ENCODE measurements at places on chromosomes 6 and 20. TPM values are rescaled to one million over a fixed set of nuclear protein-coding genes. Genes with fewer than 3 reads are reported as not detected.

DNA sequence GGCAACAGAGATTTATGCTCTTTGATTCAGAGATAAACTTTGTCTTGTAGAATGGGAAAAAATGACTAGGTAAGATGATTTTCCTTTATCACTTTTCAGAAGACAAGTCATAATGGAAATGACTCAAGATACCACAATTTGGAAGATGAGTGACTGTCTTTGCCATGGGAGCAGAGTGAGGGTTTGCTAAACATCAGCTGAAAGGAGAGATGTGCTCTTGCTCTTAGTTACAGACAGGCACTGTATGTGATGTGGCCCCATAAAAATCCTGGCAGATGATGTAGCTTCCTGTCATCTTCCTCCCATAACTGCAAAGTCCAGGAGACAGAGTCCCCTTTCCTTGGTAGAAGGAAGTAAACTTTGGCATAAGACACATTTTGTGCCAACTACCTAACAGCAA is 47.6 kb downstream of the BACH2 start:
- H3K36me3 ChIP-seq: no peaks in the 10 kb centered on the region
- H3K27ac ChIP-seq: peak overlapping the region; percentile 59
- 0 out of 2 replicates have a peak, but pooled peaks cover 7% of the 10 kb centered on the region for H3K4me1 ChIP-seq
- peak; percentile 39 for DNase-seq
- H3K27me3 ChIP-seq: no peaks in the 10 kb centered on the region

Gene CLPSL1
- total RNA-seq: not detected

DNA sequence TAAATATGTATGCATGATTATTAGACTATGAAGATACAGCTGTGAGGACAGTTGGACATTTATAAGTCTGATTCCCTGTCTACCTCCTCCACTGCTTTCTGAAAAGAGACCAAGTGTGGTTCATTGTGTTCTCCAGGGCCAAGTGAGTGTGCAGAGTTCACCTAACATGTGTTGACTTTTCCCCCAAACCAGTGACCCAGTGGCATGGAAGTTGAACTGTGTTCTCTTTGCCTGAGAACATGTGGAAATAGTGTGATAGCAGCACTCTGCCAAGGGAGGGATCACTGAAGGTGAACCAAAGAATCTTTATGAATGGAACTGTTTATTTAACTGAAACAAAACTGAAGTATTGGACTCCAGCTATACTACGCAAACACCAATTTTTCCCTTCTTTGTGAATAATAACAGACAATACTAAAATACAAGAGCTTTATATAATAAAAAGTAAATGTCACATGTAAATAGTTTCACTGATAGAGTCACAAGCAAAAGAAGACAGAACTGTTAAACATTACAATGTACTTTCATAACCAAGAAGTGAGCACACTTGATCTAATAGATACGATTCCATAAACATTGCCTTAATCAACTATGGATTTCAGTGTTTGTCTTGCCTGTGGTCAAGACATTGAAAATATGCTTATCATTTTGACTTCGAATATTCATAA is 200.3 kb upstream of the FUT9 start:
- H3K4me1 ChIP-seq: no peaks in the 10 kb centered on the region
- H3K27me3 ChIP-seq: no peaks in the 10 kb centered on the region
- DNase-seq: no peak
- no peak overlapping the region for H3K4me3 ChIP-seq
- no peaks in the 10 kb centered on the region for H3K36me3 ChIP-seq

Gene RAET1G
- 1.5 TPM for total RNA-seq

GRCh38 chr6:40695114-40695513 is 108.0 kb upstream of the LRFN2 start:
- DNase-seq: no peak
- no peak overlapping the region for H3K4me3 ChIP-seq
- no peaks in the 10 kb centered on the region for H3K4me1 ChIP-seq
- H3K27me3 ChIP-seq: peaks cover 3% of the 10 kb centered on the region
- no peaks in the 10 kb centered on the region for H3K36me3 ChIP-seq
- no peak overlapping the region for H3K27ac ChIP-seq

DNA sequence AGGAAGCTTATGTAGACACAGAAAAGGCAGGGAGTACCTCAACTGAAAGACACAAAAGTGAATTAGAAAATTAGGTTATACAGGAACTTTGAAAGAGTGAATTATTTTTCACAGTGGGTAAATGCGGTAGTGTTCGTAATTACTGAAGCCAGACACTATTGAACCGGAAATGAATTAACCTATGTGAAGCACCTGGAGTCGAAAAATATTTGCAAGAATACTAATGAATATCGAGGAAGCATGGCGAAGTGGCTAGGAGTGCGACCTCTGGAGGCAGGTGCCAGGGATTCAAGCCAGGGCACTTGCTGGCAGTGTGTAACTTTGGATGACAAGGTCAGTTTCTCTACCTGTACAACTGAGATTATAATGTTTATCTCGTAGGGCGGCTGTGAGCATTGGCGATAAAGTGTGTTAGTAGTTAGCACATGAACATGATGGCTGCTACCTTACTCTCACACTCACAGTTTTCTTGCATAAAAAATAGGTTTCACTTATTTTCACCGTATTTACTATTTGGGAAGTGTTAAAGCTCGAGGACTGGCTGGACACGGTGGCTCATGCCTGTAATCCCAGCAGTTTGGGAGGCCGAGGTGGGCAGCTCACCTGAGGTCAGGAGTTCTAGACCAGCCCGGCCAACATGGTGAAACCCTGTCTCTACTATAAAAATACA is 567 bp upstream of the SLC18B1 start:
- H3K4me1 ChIP-seq: no peaks in the 10 kb centered on the region
- peak; percentile 77 for DNase-seq
- H3K4me3 ChIP-seq: no peak overlapping the region
- 0 out of 2 replicates have a peak overlapping the region, but pooled peaks have one; percentile 14 for H3K27ac ChIP-seq

- H3K27ac ChIP-seq: no peak overlapping the region
- no peak for DNase-seq
- H3K27me3 ChIP-seq: no peaks in the 10 kb centered on the region
- no peaks in the 10 kb centered on the region for H3K4me1 ChIP-seq
Measured at GRCh38 chr6:40398810-40399477, 188.2 kb downstream of the LRFN2 start.

Gene BFSP1
- 2.7 TPM for total RNA-seq

Gene ZNF334
- 0.58 TPM for total RNA-seq

DNA sequence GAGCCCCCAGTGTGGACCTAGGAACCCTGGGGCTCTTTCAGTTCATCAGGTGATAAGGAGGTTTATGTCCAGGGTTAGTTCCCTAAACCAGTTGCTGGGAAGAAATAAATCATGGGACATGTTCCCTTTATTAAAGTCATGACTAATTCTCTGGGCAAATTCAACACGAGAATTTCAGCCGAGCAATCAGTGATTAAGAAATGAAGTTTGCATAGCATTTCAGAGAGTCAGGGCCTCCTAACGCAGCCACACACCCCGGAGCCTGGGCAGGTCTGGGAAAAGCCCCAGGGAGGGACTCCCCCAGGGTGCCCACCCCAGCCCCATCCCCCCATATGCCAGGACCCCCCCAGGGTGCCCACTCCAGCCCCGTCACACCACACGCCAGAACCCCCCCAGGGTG is 20.1 kb downstream of the SLCO4A1 start:
- H3K27ac ChIP-seq: peak overlapping the region; percentile 39
- H3K27me3 ChIP-seq: no peaks in the 10 kb centered on the region
- H3K4me3 ChIP-seq: no peak overlapping the region
- peak; percentile 38 for DNase-seq
- H3K4me1 ChIP-seq: peaks cover 18% of the 10 kb centered on the region

Gene HCRTR2
- total RNA-seq: not detected

GRCh38 chr6:5997420-5997987 is 9.2 kb downstream of the NRN1 start:
- H3K27me3 ChIP-seq: peaks cover 6% of the 10 kb centered on the region
- no peaks in the 10 kb centered on the region for H3K36me3 ChIP-seq
- H3K4me3 ChIP-seq: no peak overlapping the region
- DNase-seq: no peak
- H3K4me1 ChIP-seq: no peaks in the 10 kb centered on the region
- H3K27ac ChIP-seq: no peak overlapping the region

- H3K36me3 ChIP-seq: no peaks in the 10 kb centered on the region
- no peaks in the 10 kb centered on the region for H3K27me3 ChIP-seq
- H3K4me3 ChIP-seq: no peak overlapping the region
- H3K4me1 ChIP-seq: no peaks in the 10 kb centered on the region
- H3K27ac ChIP-seq: no peak overlapping the region
- no peak for DNase-seq
Measured at GRCh38 chr6:151257985-151258445, 18.2 kb downstream of the AKAP12 start.

GRCh38 chr6:107691062-107691751 is 132.9 kb downstream of the SCML4 start:
- no peaks in the 10 kb centered on the region for H3K36me3 ChIP-seq
- 0 out of 2 replicates have a peak, but pooled peaks cover under 1% of the 10 kb centered on the region for H3K27me3 ChIP-seq
- no peak overlapping the region for H3K27ac ChIP-seq
- no peaks in the 10 kb centered on the region for H3K4me1 ChIP-seq

Gene DEFB124
- not detected for total RNA-seq

Gene BHLHE23
- not detected for total RNA-seq

DNA sequence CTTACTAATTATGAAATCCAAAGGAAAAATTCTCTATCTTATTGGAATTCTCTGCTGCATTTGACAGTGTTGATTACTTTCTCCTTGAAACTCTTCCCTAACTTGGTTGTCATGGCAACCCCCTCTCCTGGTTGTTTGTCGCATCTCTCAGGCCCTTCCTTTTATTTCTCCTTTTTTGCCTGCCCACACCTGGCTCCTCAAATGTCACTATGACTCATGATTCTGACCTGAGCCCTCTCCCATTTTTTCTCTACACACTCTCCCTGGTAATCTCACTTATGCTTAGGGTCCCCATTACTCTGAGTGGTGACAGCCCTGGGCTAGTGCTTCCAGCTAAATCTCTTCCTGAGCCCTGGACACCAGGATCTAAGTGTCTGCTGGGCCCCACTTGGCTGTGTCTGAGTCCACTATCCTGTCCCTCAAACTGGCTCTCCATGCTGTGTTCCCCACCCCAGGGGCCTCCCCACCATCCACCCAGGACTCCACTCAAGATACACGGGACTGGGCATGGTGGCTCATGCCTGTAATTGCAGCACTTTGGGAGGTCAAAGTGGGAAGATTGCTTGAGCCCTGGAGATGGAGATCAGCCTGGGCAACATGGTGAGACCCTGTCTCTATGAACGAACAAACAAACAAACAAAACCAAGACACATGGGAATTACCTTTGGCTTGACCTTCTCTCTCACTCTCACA is 16.5 kb upstream of the NNAT start:
- H3K4me3 ChIP-seq: no peak overlapping the region
- no peaks in the 10 kb centered on the region for H3K27me3 ChIP-seq
- peak; percentile 25 for DNase-seq
- H3K27ac ChIP-seq: no peak overlapping the region
- peaks cover 15% of the 10 kb centered on the region for H3K36me3 ChIP-seq
- H3K4me1 ChIP-seq: no peaks in the 10 kb centered on the region

DNA sequence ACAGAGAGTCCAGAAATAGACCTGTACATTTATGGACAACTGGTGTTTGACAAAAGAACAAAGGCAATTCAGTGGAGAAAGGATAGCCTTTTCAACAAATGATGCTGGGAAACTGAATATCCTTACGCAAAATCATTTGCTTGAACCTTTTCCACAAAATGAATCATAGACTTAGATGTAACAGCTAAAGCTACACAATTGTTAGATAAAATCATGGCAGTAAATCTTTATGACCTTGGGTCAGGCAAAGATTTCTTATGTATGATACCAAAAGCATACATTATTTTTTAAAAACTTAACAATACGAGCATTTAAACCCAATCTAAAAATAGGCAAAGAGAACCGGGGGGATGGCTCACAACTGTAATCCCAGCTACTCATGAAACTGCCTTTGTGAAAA is 73.5 kb upstream of the DST start:
- DNase-seq: no peak
- H3K27ac ChIP-seq: peak overlapping the region; percentile 83
- peaks cover 5% of the 10 kb centered on the region for H3K36me3 ChIP-seq
- H3K27me3 ChIP-seq: no peaks in the 10 kb centered on the region

Gene SLC22A7
- total RNA-seq: not detected

GRCh38 chr20:59725476-59726280 is 121.3 kb downstream of the PHACTR3 start:
- H3K4me3 ChIP-seq: no peak overlapping the region
- no peaks in the 10 kb centered on the region for H3K36me3 ChIP-seq
- H3K4me1 ChIP-seq: no peaks in the 10 kb centered on the region
- H3K27me3 ChIP-seq: peaks cover 82% of the 10 kb centered on the region

- H3K4me3 ChIP-seq: no peak overlapping the region
- DNase-seq: no peak
- H3K36me3 ChIP-seq: no peaks in the 10 kb centered on the region
- H3K27ac ChIP-seq: no peak overlapping the region
- H3K27me3 ChIP-seq: peaks cover 11% of the 10 kb centered on the region
Measured at GRCh38 chr6:166309977-166310376, 1.8 kb upstream of the PRR18 start.

- no peaks in the 10 kb centered on the region for H3K4me1 ChIP-seq
- no peaks in the 10 kb centered on the region for H3K36me3 ChIP-seq
- no peak overlapping the region for H3K4me3 ChIP-seq
- no peaks in the 10 kb centered on the region for H3K27me3 ChIP-seq
Measured at GRCh38 chr6:111541026-111541681, 58.1 kb upstream of the REV3L start.

All from PC-3 (cell line).